ENCODE measurements at places on chromosomes 6 and 20.
A peak's percentile ranks its signal among the peaks of the same experiment; 100 is the strongest.

DNA sequence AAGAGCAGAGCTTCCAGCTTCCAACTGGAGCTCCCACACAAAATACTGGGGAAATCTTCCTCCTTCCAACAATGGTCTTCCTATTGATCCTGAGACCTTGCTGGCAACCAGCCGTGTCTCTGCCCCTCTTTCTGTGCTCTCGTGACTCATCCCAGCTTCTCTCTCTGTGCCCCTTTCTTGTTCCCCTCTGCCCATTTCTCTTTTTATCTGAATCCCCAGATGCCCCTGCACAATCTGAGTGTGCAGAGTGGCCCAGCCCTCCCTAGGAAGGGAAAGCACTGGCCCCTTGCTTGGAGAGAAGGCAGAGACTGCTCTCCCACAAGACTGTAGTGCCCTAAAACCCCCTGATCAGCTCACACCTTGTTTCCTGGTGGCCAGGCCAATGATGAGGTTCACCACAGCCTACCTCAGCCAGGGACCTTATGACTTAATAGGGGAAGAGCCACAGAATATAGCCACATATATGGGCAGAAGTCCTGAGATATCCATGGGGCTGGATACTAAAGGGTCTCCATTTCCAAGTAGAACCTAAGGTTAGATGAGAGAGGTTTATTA lies 23.1 kb upstream of the MAS1L start:
- DNase-seq = no peak

- no peak for DNase-seq
Observed at GRCh38 chr6:161152907-161153662, 120.8 kb downstream of the AGPAT4 start.

DNA sequence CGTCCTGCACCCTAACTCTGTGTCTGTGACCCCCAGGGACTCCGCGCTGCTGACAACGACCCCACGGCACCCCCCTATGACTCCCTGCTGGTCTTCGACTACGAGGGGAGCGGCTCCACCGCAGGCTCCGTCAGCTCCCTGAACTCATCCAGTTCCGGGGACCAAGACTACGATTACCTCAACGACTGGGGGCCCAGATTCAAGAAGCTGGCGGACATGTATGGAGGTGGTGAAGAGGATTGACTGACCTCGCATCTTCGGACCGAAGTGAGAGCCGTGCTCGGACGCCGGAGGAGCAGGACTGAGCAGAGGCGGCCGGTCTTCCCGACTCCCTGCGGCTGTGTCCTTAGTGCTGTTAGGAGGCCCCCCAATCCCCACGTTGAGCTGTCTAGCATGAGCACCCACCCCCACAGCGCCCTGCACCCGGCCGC lies 129.0 kb downstream of the TAF4 start:
- no peak for DNase-seq

- no peak for DNase-seq
Observed at GRCh38 chr6:170450916-170451761, 102.0 kb downstream of the PSMB1 start.

DNA sequence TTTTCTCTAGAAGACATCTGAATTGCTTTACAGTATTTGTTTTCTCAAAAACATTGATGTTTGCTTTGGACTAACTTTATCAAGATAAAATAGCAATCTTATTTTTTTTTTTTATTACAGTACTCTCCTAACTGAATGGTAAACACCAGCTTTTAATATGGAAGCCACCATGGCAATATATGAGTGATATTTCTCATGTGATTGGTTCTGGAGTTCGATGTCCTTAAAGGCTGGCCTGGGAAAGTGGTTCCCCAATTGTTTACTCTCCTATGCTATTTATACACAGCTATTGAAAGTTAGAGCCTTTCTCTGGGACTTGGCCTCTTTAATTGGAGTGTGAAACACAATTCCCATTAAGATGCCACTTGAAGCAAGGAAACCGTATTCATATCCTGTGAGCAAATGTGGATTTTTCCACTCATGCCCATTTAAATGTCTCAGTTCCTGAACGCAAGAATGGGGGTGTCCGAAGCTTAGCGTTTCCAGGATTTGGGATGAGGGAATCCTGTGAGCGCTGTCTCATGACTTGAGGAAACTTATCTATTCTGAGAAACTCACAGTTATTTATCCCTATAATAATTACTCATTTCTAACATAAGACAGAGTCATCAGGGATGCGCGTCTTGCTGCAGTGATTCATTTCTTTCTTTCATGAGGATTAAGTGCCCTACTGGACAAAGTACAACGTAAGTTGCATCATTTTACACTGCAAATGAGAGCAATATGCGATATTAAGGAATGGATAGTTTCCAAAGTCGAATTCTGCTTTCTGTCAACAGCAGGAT lies 143.3 kb upstream of the PREP start:
- no peak for DNase-seq

DNA sequence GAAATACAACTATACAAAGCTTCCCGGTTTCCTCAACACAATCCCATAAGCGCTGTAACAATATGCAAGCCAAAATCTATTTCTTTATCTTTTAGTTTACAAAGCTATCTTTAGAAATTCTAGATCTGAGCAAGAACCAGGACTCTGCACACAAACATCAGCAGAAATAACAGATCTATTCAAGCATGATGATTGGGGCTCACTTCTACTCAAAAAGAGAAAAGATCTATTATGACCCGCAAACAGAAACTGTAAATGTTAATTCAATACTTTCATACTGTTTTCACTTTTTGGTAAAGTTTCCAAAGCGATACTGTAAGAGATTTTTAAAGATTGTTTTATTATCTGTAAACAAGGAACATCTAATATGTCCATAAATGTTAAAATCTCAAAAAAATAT lies 86.6 kb downstream of the SESN1 start:
- no peak for DNase-seq

DNA sequence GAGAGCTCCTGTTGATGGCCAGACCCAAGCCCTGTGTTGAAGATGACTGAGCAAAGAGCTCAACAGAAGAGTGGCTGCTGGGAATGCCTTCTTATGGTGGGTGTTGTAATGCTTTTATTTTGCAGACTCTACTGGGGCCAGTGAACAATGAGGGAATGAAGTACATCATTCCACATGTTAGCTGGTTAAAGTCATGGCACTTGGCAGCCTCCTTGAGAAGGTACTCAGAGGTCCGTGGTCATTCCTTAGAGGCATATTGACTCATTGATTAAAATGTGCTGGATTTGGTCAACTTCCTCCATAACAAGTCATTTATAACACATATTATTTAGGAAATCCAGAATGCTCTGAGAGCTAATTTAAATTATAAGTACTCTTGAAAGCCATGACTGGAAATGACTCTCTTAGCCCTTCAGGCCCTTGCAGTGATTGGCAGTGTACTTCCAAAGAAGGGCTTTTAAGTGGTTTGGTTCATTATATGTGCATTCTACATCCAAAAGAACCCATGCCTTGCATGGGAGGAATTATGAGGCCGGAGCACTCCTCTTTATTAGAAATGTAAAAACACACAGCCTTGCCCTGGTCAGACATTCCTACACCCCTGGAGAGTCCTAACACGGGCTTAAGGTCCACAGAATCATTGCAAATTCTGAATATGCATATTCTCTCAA lies 976.9 kb downstream of the KIF16B start:
- no peak for DNase-seq

DNA sequence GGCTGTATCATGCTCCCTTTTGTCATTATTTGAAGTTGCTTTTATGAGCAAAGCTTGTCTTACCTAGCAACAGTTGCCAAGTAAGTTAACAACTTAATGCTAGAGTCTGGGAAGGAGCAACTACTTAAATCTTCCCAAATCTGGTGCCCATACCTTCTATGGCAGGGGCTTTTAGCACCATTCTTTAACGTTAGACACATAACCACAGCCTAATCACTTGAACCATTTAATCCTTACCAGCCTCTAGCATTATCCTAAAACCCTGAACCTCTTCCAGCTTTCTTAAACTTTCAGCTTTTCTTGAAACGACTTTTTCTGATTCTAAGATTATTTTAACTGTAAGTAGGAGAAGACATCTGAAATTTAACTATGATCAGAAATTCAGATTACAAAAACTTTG lies at the start of gene C6orf163:
Gene C6orf163, plus strand, starts transcription at position 83 of the 400 bp plus-strand sequence. Its CDS starts 287 bp downstream, at position 370.
- no peak for DNase-seq

DNA sequence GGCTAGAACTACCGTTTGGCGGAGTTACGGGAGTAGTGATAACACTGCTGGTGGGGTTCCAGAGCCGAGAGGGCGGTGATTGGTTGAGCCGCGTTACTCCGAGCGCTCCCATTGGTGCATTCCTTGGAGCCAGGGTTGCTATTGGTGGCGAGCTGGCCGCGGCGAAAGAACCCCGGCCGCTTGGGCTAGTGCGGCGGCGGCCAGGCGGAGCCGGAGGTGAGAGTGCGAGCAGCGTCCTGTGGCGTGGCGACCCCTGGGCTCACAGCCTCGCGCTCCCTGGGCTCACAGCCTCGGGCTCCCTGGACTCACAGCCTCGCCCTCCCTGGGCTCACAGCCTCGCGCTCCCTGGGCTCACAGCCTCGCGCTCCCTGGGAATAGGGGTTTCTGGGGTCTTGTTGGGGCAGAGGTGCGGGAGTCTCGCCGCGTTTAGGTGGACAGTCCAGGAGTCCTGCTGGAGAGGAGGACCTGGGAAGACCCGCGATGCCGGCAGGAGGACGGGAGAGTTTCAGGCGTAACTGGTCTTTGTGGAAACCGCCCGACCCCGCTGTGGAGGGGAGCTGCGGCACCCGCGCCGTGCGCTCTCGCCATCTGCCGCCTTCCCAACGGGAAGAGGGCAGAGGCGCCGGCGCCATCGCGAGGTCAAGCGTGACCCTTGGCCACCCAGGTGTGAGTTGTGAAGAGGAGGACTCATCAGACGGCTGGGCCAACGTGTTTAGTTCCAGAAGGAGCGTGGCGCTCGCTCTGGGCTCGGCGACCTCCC lies 12.2 kb downstream of the PRDM13 start:
- no peak for DNase-seq

DNA sequence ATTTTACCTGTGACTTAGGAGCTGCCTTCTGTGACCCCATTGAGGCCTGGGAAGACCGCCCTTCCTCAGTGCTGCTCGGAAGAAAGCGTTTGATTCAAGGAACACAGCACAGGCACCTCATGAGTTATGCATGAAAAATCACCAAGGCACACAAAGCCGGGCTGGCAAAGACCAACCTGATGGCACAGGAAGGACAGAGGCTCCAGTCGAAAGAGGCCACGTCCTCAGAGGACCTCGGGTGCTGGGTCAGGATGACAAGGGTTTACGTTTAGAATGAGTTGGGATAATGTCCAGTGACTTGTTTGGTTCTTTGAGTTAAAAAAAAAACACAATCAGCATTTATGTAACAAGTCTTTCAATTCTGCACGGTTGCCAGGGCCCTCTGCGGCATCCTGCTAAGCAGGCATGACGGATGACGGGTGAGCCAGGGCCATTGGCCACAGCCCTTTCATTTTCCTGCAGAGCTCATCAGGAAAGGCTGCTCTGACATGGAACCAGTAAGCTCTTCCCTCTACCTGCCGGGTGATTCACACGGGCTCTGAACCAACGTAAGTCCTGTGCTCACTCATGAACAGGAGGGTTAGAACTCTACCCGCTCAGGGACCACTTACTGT lies 112.8 kb downstream of the DACT2 start:
- no peak for DNase-seq

- DNase-seq = peak; percentile 61
Observed at GRCh38 chr20:33674294-33675135, at the start of gene NECAB3. Gene NECAB3 (minus strand): TSS chr20:33674428. CDS start chr20:33674352, 76 bp downstream.

DNA sequence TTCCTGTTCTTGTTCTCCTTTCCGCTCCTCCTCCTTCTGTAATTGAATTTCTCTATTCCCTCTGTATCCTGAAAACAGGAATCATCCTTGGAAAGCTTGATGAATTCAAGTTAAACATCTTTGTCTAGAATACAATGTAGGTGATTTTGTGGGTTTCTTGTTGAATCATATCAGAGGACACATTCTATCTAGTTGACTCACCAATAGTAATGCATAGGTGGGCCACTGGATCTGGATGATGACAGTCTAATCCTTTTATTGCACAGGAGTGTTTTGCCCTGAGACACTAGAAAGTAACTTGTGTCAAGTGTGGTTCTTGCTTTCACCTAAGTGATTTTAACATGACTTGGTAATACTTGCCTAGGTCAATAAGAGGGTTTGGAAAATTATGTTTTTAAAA lies 164.3 kb downstream of the RFPL4B start:
- no peak for DNase-seq

DNA sequence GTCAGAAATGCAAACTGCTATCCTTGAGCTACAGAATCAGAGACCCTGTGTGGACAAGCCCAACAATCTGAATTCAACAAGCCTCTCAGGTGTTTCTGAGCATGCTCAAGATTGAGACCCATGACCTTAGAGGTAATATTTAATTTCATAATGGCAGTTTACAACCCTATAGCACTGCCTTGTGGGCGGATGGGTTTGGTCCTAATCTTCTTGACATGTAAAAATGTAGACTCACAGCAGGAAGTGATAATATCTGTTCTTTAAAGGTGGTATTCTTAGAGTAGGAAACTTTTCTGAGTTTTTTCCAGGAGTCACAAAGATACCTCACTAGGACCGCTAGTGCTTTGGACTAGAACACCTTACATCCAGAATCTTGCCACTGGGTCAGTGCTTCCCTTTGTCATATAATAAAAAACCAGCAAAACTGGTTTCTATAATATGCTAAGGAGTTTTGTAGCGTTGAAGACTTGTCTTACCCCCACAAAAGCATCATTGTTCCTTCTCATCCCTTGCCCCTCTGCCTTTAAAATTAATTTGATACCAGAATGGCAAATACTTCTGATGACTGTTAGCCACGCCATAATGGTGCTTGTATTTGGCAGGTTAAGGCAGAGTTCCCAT lies 52.6 kb downstream of the E2F3 start:
- no peak for DNase-seq

DNA sequence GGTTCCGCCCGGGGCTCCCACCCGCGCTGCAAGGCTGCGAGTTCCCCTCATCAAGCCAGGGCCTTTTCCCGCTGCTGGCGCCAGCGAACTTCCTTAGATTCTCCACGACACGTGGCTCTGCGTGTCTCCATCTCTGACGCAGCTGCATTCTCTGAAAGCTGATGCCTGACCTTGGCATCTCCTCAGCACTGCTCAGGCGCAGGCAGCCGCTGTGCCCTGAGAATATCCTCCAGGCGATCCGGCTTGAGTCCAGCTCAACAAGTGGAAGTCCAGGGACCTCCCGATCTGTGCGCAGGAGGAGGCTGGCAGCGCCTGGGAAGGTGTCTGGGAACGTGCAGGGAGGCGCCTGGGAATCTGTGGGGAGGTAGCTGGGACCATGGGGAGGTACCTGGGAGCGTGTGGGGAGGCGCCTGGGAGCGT lies 171.2 kb upstream of the THBS2 start:
- DNase-seq = no peak

GRCh38 chr6:41273714-41274113 lies 12.8 kb downstream of the TREM1 start:
- DNase-seq = no peak

- no peak for DNase-seq
Observed at GRCh38 chr6:166253281-166253681, 54.9 kb downstream of the PRR18 start.

Measured in stimulated activated naive B cell treated with anti-CD40 and anti-IgM and Interleukin-4, amounts not matched to agents 10 μg/mL and 1 μg/mL and 100 μg/mL, for 72 hours (primary cell).